ENCODE measurements at places on chromosomes 5 and 9. TPM values are rescaled to one million over a fixed set of nuclear protein-coding genes. Genes with fewer than 3 reads are reported as not detected.
A peak's percentile ranks its signal among the peaks of the same experiment; 100 is the strongest.

DNA sequence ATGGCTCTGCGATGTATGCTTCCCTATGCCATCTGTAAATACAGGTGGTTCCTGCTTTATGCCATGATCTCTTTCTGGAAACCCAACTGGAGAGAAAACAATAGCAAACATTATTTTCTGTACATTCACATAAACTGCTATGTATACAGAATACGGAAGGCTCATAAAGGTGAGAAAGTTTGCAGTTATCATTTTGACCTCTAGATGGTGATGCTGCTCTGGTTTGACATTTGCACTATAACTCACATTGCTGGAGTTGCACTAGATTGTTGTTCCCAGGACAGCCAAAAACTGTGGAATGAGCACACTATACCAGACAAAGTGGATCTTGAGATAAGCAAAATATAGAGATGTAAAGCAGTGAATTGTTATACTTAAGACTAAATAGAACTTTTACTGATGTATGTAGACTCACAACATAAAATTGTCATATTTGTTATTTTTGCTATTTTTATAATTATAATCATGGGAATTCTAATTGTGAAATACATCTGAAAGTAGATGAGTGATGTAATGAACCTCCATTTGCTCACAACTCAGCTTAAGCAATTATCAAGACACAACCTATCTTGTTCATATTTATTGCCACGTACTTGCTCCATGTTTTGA is 246.5 kb downstream of the PTPRD start:
- H3K4me3 ChIP-seq = no peak overlapping the region
- no peaks in the 10 kb centered on the region for H3K27me3 ChIP-seq

- peak; percentile 49 for DNase-seq
- 0 out of 2 replicates have a peak, but pooled peaks cover 6% of the 10 kb centered on the region for H3K4me1 ChIP-seq
- H3K36me3 ChIP-seq = no peaks in the 10 kb centered on the region
- H3K4me3 ChIP-seq = no peak overlapping the region
Measured at GRCh38 chr5:133396187-133396741, 216.1 kb downstream of the FSTL4 start.

GRCh38 chr5:125042261-125042890 is 295.9 kb upstream of the ZNF608 start:
- no peaks in the 10 kb centered on the region for H3K27me3 ChIP-seq
- peaks cover 46% of the 10 kb centered on the region for H3K4me1 ChIP-seq
- peak overlapping the region; percentile 78 for H3K27ac ChIP-seq
- no peak for DNase-seq
- H3K4me3 ChIP-seq = no peak overlapping the region
- no peaks in the 10 kb centered on the region for H3K36me3 ChIP-seq

DNA sequence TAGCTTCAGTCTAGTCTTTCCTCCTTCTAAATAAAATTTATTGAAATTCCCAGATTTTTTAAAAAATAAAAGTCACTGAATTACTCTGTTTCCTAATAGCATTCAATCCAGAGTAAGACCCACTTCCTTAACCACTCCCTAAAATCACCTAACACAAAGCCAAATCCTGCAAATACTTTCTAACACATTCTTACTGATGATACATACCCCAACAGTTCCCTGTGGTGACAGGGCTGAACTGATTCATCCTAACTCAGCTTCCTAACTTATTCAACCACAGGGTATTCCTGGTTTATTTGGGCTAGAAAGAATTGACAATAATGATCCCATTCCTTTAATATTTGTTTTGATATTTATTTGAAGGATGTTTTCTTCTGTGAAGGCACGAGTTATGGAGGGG is 40.7 kb upstream of the ZNF300 start:
- no peaks in the 10 kb centered on the region for H3K27me3 ChIP-seq
- no peak overlapping the region for H3K27ac ChIP-seq
- no peak for DNase-seq
- H3K4me3 ChIP-seq = no peak overlapping the region
- 0 out of 2 replicates have a peak, but pooled peaks cover 4% of the 10 kb centered on the region for H3K36me3 ChIP-seq
- H3K4me1 ChIP-seq = no peaks in the 10 kb centered on the region

The CER1 gene
- total RNA-seq = 2.4 TPM

Measured in GM23338 (cell line).